ENCODE measurements at places on chromosomes 1 and 21.

- no peak for DNase-seq
These were observed 72.3 kb downstream of the TRIM11 start for GRCh38 chr1:228334226-228334935.

DNA sequence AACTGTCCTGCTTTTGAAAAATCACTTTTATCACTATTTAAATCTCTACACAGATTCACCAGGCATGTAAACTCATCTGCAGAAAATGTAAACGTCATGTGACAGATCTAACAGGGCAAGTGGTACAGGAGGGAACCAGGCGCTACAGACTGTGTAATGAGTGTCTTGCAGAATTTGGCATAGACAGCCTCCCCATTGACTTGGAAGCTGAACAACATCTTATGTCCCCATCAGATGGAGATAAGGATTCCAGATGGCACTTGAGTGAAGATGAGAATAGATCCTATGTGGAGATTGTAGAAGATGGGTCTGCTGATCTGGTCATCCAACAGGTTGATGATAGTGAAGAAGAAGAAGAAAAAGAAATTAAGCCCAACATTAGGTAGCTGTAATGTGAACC, 50.3 kb downstream of the ZBTB8OS start:
- DNase-seq = no peak

DNA sequence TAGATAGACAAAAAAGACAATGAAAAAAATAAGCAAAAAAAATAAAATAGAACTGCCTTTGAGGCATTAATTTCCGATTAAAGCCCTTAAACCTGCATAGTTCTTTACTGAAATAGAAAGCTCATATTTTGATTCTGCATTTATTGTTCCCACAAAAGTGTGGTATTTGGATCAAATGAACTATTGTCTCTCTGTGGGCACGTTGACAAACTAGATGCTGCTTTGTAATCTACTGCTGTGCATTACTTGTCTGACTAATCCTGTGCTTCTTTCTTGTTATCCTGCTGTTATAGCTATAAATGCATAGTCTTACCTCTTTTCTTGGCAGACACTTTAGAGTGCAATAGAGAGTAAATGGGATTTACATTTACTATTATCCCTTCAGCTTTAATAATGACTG, 31.4 kb upstream of the SLC35D1 start:
- DNase-seq = no peak

GRCh38 chr1:201791051-201791778, 37.7 kb upstream of the IPO9 start:
- DNase-seq = no peak

GRCh38 chr1:13732971-13733667, 33.1 kb downstream of the PRDM2 start:
- DNase-seq = no peak

GRCh38 chr1:246711548-246712003, 12.6 kb upstream of the SCCPDH start:
- DNase-seq = no peak

DNA sequence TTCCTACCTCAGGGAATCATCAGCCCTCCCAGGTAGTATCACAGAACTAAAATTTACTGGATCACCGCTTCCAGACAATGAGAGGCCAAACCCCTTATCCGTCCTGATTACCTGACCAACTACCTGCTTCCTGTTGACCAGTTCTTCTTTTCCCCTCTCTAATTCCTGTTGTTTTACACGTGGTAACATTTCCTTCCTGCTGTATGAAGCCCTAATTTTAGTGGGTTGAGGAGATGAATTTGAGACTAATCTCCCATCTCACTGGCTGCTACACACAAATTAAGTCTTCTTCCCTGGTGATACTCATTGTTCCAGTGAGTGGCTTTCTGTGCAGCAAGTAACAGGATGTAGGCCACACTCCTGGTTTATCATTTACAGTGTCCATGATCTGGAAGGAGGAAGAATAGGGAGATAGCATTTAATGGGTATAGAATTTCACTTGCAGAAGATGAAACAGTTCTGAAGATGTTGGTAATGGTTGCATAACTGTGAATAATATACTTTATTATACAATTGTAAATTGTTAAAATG, 2112.9 kb downstream of the NCAM2 start:
- no peak for DNase-seq

GRCh38 chr1:157073944-157074685, 25.5 kb downstream of the ETV3L start:
- DNase-seq = no peak

DNA sequence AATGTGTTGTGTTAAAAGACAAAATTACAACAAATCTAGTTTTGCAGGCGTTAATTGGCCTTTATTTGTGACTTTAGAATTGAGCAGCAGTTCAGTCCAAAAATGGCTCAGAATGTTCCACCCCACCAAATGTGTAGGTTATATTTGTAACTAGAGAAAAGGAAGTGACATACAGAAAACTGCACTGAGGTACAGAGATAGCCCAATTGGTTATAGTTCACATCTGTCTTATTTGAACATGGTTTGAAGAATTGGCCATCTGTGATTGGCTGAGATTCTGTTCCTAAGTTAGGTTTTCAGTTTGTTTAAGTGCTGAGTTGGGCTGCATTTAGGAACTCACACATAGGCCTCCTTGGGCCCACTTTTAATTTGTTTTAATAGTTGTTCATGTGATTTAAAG, 12.0 kb upstream of the FMO2 start:
- no peak for DNase-seq

DNA sequence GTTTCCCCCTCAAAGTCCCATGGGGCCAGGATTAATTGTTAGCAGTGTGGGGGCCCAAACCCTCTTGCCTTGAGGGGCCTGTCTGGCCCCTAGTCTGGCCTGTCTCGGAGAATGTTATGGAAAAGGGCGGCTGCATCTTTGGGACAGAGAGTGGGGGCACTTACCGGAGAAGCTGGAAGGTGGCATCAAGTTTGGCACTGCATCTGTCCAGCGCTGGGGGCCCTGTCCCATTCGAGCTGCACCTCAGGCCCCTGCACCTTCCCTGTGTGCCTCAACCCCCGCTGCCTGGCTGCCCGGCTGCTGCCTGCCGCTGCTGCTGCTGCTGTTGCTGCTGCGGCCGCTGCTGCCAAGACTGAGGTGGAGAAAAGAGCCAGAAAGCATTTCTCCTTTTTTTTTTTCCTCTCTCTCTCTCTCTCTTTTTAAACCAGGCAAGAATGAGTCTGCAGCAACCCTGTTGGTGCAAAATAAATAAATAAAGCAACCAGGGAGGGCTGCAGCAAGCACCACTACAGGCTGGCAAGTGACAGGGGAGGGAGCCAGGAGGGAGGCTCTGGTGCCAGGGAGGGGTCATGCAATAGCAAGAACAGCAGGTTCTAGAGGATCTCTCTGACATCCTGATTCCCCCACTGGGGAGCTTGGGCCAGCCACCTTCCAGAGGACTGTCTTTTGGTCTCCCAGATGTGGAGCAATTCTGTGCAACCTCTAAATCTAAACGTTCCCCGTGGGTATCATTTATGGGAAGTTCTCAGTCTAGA, at the start of gene LINGO4:
Gene LINGO4 (minus strand): TSS at position 354 of the 755 bp plus-strand sequence. CDS start 2,715 bp downstream, outside the sequence.
- no peak for DNase-seq

GRCh38 chr1:246784621-246785493, 60.6 kb downstream of the SCCPDH start:
- no peak for DNase-seq

DNA sequence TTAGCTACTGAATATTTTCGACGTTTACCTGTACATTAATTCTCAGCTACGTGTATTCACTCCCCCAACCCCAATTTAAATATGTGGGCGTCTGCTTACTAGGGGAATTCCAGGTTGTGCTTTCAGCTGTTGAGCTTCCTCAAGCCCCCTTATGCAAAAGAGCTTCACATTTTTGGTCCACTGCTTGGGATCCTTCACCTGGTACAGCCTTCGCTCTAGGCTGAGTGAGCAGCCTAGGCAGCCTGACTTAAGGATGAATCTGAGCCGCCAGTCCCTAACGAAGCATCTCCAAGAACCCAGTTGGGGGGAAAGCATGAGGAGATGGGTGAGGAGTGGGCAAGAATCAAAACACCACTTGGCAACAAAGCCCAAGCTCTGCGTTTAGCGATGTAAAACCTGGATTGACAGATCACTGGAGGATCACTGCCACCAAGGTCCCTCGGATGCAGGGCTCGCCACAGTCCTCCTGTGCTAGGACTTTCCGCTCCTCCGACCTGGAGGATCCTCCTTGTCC, 674 bp downstream of the BCL10 start:
- DNase-seq = no peak

DNA sequence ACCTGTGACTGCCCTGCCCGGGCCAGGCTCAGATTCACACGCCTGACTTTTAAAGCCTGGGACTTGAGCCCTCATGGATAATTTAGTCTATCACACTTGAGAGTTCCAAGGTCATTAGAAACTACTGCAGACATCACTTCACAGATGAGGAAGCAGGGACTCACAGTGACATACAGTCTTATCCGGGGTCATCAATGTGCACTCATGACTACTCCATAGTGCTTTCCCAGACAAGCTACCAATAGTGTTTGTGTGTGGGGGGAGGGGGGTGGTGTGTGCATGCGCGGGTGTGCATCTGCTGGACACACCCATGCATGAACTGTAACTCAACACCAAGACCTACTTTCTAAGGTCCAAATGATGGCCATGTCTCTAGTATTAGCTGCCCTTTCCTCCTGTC, 16.1 kb upstream of the SLC5A9 start:
- DNase-seq = no peak

DNA sequence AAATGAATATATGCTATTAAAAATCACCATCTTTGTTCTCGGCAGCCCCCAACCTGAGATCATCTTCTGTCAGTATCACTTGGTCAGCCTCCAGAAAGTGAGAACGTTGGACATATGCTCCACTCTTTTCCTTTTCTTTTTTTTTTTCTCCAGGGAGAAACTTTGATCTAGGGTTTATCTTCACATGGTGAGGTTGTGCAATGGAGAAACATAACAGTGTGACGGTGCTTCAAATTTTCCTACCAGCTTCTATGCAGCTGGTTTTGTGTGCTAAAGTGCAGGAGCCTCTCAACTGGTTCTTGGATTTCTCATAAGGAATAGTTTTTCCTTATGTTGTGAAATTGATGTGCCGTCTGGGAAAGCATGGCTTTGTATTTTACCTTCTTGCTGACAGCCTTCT, 1202.9 kb downstream of the NCAM2 start:
- DNase-seq = no peak

DNA sequence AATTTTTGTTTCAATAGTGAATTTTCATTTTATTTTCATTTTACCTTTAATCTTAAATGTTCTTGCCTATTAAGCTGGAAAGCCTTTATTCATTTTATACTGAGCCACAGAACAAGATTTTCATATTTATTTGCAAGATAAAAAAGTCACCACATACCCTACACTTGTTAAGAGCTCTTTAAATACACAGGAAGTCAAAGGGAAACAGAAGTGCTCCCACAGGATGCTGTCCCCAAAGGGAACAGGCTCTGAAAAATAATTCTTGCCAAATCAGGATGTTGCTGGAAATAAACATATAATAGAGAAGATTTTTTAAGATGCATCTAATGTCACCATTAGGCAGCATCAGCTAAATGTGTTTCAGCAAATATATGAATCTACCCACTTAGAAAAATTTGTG, 113.6 kb downstream of the VAV3 start:
- no peak for DNase-seq

- no peak for DNase-seq
These were observed 44.0 kb downstream of the MAGI3 start for GRCh38 chr1:113434081-113434873.

GRCh38 chr1:110875216-110875731, 2.3 kb downstream of the CD53 start:
- DNase-seq = peak; percentile 14

- DNase-seq = no peak
These were observed 88.8 kb downstream of the ST3GAL3 start for GRCh38 chr1:43796111-43796581.

DNA sequence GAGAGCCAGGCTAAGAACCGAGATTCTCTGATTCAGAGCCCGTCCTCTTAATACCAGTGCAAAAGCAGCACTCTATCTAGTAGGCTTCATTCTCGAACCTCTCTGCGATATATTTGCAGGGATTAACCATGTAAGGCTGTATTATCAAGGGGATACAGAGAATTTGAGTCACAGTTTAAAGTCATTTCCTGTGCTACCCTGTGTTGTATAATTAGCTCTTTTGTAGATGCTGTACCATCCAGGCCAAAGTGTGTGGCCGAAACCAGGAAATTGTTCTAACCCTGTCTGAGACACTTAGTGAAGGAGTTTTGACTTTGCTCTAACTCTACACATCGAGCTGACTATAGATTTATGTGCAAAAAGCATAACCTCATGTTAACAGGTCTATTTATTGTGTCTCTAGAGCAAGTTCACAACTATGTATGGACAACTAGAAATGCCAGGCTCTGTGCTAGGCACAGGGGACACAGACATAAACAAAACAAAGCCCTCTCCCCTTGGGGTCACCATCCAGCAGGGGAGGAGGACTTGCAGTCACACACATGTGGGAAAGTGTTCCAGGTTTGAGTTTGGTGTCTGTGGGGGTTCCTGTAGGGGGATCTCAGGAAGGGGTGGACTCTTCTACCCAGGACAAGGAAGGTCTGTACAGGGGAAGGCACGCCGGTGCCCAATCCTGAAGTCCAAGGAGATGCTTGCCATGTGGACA, 182.2 kb downstream of the DHRS3 start:
- DNase-seq = no peak

DNA sequence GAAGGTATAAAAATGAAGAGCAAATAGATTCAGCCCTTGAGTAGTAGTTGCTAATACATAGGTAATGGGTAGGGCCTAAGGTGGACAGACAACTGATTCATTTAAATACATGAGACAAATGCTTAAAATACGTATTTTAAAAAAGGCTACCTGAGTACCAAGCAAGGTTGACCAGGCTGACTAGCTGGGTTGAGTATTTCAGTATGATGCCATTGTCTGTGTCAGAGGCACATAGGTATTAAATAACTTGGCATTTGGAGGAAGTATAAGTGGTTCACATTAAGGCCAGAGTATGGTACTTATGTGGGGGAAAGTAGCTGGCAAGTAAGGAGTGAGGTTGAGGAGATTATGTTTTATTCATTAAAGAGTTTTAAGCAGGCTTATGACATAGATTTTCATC, 19.4 kb downstream of the NEK7 start:
- DNase-seq = no peak

- DNase-seq = no peak
These were observed 720.4 kb upstream of the ADGRL4 start for GRCh38 chr1:79726911-79727310.

DNA sequence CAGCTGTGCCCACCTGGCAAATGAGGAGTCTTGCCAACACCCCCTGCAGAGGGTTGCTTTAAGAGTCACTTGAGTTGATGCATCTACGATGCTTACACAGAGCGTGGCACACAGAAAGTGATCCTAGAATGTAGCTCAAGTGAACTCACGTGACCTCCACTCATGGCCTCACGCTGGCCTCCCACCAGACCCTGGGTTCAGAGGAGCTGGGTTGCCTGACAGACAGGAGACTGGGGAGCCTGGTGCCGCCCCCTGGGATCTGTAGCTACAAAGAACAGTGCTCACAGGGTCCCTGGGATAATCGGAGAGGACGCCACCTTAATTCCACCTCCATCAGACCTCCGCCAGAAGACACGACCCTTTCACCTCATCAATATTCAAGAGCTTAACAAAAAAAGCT, 81.4 kb upstream of the CASZ1 start:
- DNase-seq = no peak

DNA sequence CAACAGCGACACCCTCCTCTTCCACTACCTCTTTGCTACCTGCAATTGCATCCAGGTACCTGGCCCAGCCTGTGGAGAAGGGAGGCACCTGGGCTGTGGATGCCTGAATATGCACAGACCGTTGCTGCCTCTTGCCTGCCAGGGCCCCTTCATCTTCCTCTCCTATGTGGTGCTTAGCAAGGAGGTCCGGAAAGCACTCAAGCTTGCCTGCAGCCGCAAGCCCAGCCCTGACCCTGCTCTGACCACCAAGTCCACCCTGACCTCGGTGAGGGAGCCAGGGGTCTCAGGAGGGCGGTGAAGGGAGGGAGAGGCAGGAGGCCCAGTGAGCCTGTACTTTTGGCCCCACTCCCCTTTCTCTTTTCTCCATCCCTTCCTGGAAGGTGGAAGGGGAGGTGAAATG, 11.5 kb downstream of the PSRC1 start:
- no peak for DNase-seq
